ENCODE measurements at places on chromosomes 16 and 17.
A peak's percentile ranks its signal among the peaks of the same experiment; 100 is the strongest.

DNA sequence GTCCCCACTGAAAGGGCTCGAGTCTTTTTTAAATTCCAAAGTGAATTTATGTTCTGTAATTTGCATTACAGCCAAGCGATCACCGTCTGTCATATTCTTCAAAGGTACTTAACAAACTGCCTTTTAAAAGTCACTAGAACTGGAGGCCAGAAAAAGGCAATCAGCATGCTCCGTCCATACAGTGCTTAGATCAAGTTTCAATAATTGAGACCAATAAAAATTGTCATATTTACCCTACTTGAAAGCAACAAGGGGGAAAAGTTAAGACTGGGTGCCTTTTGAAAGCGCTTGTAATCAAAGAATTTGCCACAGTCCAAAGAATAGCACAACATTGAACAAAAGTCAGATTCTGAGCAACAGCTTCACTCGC, 9.0 kb upstream of the ZFHX3 start:
- DNase-seq = no peak

DNA sequence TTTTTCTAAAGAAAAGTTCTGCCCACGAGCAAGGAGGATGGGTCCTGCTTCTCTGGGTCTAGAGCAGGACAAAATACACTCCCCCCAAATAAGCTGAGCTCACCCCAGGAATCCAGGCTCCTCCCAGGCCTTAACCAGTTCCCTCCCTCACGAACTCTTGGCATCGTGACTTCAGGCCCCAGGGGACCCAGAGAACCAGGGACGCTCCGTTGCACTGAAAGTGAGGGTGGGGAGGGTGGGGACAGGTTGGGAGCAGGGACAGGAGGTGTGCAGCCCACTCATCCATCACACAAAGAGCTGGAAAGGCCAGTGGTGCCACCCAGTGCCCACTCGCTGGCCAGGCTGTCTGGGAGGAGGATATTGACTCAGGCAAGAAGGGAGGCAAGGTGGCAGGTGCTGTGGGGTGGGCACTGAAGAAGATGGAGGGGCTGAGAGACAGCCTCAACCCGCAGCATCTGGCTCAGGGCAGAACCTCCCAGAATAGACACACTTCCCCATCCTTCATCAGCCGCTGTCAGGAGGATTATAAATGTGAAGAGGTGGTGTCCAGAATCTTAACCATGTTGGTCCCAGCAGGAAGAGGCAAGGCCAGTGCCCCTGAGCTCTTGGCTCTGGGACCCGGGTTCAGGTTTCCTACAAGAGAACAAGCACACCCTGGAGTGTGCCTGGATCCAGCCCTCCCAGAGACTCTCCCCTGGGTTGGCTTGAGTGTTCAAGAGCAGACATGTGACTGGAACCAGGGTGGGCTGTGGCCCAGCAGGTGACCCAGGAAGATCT, 67.9 kb upstream of the RPL38 start:
- no peak for DNase-seq

DNA sequence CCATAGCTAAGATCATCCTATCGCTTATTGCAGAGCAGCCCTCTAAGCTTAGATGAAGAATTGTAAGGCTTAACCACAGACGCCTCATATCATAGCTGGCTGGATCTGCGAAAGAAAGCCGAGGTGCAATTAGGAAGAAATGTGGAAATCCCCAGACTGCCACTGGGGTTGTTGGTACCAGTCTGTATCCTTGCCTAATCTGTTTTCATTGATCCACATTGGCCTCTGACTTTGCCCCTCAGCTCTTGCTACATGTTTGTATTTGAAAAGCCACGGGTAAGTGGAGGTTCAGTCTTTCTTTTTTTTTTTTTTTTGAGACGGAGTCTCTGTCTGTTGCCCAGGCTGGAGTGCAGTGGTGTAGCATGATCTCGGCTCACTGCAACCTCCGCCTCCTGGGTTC, 48.9 kb downstream of the TANGO6 start:
- DNase-seq = no peak

GRCh38 chr16:50329446-50330189, 39.2 kb downstream of the BRD7 start:
- no peak for DNase-seq

DNA sequence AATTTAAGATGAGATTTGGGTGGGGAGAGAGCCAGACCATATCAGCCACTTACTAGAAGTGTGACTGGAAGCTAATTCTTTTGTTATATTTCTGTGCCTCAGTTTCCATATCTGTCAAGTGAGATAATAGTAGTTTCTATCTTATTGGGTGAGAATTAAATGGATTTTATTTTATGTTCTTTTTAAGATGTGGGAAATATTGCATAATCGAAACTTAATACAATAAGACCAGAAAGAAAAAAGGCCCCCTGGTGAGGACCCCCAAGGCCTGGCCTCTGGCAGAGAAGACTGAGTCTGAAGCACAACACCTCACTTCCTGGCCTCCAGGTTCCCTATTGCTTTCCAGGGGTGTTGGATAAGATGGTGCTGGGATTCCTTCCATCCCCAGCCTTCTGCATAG, 13.7 kb downstream of the PLCG2 start:
- no peak for DNase-seq

DNA sequence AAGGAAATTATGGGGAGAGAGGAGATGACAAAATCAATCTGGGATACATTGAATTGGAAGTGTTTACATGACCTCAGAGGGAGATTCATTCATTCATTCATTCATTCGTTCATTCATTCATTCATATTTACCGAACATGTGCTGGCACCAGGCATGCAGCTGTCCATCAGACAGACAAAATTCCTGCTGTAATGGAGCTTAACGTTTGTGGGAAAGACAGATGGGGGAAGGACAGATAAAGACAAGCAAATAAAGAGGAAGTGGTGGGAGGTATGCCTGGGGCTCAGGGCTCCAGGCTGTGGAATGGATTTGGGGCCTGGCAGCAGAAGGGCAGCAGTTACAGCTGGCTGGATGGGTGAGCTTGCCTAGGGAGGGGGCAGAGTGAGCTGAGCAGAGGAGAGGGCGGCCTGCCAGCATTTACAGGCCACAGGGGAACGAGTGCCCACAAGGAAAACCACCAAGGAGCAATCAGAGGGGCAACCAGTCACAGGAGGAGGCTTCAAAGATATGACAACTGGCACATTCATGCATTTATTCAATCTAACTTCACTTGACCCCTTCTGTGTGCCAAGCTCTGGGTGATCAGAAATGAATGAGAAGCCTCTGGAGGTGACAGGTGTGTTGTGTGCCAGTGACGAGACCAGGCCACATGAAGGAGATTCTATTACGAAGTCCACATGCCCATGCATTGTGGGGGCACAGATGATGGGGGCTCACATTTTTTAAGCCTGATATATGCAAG, 48.5 kb downstream of the ARHGAP27 start:
- DNase-seq = no peak

DNA sequence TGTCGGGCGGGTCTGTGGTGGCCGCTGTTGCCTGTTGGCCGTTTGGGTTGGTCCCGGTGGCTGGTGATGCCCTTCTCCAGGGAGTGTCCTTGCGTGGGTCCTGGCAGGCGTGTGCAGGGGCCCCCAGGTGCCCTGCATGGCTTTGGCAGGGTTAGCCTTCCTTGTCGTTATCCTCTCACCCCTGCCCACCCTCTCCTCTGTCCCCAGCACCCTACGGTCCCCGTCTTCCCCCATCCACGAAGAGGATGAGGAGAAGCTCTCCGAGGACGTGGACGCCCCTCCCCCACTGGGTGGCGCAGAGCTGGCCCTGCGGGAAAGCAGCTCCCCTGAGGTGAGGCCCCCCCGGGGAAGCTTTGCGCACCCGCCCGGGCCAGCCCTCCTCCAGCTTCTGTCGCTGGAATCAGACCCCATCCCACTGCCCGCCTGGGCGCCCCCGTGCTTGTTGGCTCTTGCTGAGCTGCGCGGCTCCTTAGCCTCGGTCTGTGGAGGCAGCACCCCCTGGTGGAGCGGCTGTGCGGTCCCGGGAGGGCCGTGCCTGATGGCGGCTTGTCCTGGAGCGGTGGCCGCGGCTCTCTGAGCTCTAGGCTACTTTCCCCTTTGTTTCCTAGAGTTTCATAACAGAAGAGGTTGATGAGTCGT, 10.6 kb upstream of the NUDT16L1 start:
- no peak for DNase-seq

DNA sequence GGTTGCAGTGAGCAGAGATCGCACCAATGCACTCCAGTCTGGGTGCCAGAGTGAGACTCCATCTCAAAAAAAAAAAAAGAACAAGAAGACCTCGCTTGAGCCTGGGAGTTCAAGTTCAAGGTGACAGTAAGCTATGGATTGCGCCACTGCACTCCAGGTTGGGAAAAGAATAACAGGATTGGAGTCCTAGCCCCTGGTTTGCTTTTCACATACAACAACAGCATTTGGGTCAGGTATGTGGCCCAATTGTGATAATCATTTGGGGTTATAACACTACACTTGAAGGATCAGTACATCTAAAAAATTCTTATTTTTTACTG, 3.4 kb upstream of the SEPHS2 start:
- no peak for DNase-seq

DNA sequence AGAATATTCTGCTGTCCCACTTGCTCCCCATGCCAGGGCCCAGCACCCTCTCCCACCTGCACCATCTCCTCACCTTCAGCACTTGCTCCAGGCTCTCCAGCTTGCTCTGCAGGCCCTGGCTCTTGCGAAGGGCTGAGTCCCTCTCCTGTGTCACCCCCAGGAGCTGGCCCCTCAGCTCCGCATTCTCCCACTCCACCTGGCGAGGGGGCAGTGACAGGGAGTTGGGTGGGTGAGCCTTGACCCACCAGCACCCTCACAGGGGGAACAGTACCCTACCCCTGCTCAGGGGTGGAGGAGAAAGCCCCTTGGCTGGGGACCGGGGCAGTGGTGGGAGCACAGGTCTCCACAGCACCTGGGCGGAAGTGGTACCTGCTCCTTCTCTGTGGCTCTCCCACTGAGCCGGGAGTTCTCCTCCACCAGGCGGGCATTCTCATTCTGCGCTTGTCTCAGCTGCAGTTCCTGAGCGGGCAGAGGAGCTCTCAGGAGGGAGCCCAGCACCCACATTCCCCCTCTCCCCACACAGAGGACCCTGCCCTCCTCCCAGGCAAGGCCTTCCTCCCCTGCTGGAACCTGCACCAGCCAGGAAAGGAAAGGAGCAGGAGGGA, 5.9 kb downstream of the TSPOAP1 start:
- DNase-seq = no peak

GRCh38 chr17:31815212-31815730, 43.8 kb downstream of the COPRS start:
- DNase-seq = no peak

DNA sequence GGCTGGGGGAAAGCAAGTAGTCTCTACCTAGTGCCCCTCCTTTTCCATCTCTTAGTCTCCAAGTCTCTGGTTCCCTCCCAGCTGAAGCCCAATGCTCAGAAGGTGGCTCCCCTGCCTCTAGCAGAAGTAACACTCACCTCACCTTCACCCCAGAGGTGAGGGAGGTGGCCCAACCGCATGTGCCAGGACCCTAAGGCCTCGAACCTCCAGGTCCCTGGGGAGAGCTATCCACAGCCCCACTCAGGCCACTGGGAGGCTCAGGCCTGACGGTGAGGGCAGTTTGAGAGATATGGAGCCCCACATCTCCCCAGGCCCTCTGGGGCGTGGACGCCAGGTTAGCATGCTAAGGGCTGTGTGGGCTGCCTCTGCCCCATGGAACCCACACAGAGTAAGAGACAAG, 5.8 kb downstream of the CBLN1 start:
- DNase-seq = no peak

DNA sequence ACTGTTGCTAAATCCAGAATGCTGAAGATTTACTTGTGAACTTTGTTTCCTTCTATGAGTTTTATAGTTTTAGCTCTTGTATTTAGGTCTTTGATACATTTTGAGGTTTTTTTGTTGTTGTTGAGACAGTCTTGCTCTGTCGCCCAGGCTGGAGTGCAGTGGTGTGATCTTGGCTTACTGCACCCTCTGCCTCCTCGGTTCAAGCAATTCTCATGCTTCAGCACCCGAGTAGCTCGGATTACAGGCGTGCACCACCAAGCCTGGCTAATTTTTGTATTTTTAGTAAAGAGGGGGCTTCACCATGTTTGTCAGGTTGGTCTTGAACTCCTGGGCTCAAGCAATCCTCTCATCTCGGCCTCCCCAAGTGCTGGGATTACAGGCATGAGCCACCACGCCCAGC, 14.4 kb downstream of the TENT4B start:
- DNase-seq = no peak

DNA sequence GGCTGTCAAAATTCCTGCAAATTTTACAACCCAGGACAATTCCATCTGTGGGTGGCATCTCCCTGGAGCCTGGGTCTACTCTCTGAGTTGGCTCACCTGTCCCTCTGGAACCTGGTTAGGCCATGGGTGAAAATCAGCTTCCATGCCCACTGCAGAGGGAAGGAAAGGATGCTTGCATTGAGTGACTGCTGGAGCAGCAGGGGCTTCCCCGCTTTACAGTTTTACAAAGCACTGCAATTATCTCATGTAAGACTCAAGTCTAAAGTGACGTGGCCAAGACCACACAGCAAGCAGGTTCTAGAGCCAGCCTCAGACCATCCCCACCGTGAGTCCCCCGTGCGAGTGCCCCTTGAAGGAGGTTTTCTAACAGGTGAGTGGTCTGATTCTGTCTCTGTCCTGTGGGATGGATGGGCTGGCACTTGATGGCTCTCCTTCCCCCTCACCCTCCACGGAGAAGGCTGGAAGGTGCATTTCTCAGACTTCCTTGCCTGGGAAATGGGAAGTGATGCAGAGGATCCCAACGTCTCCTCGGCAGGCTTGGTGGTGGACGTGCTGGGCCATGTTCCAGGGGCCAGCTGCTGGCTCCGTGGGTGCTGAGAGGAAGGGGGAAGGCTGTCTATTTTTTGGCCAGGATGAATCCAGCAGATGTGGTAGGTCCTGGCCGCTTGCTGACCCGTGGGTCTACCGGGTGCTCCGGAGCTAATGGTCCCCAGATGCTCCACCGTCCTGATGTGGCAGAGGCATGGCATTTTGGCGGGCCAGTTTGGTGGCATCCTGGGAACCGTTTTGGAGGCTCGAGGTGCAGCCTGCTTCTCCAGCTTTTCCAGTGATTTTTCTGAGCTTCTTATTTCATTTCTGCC, 26.3 kb upstream of the CBX4 start:
- DNase-seq = no peak

GRCh38 chr16:13550254-13550653, 369.7 kb upstream of the ERCC4 start:
- DNase-seq = no peak

DNA sequence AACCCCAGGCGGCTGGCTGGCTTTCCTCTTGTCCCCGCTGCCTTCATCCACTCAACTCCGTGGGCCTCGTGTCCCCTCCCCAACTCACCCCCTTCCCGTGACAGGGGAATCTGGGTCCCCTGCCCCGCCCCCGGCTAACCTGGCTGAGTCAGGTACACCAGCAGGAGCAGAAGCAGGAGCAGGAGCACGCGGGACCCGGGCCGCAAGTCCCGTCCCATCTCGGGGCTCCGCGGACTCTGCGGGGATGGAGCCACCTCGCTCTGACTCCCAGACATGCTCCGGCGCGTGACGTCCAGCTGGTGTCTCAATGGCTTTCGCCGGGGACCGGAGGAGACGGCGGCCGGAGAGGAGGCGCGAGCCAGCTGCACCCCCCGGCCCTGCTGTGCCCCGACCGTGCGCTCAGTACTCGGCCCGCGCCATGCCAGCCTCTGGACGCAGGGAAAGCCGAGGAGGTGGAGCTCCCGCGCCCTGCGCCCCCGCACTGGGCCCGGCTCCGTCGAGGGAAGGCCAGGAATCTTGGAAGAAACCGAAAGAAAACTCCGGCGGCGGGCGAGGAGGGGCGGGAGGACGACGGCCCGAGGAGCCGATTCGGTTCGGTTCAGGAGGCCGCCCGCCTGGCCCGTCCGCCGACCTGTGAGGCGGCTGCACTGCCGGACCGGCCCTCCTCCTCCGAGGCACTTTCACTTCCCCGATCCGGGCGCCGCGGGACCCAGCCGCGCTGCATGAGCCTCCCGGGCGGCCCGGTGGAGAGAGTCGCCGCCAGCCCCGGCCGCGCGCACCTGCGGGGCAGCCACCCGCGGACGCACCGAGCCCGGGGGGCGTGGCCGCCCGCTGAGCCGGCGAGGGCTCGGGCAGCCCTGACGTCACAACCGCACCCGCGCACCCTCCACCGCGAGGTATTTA, at the start of the genes CXCL16 and ZMYND15:
Gene CXCL16, minus strand, starts transcription at position 807 of the 903 bp plus-strand sequence. Its CDS starts 589 bp downstream, at position 218.
Gene ZMYND15, plus strand, starts transcription at position 712 of the 903 bp plus-strand sequence. CDS start 716 bp downstream, outside the sequence.
- peak; percentile 60 for DNase-seq
